Naive thymus-derived CD4-positive, alpha-beta T cell (primary cell): ENCODE measurements at places on chromosomes 1 and 21. TPM values are rescaled to one million over a fixed set of nuclear protein-coding genes. Genes with fewer than 3 reads are reported as not detected.

HAO2 gene
- total RNA-seq, result not detected

TMEM269 gene
- 0.32 TPM for total RNA-seq

LIN28A gene
- not detected for total RNA-seq

LCE3A gene
- not detected for total RNA-seq

CLCA4 gene
- not detected for total RNA-seq

C8B gene
- not detected for total RNA-seq

EVA1C gene
- 16.3 TPM for total RNA-seq

TEX38 gene
- not detected for total RNA-seq

LAMTOR5 gene
- 69.4 TPM for total RNA-seq

NBPF6 gene
- 0.27 and 0.46 TPM in 2 replicates for total RNA-seq

MIA3 gene
- total RNA-seq, result 112 TPM

OLIG2 gene
- not detected for total RNA-seq

CDK18 gene
- total RNA-seq, result 3.0 TPM

VASH2 gene
- total RNA-seq, result not detected

BRINP3 gene
- total RNA-seq, result not detected

YBEY gene
- 8.8 TPM for total RNA-seq

PTPN7 gene
- 97.0 TPM for total RNA-seq

GJA5 gene
- not detected for total RNA-seq

C1orf210 gene
- not detected for total RNA-seq

PCBP3 gene
- total RNA-seq, result 5.2 TPM

TMEM81 gene
- 8.9 TPM for total RNA-seq

TGFB2 gene
- total RNA-seq, result not detected

OR2M3 gene
- total RNA-seq, result not detected

VHLL gene
- 0.46 TPM in 1 of 2 replicates, not detected in the other for total RNA-seq

LRRC52 gene
- not detected for total RNA-seq

ZBTB8A gene
- total RNA-seq, result 0.07 and 0.10 TPM in 2 replicates

OR2T6 gene
- not detected in 2 replicates for total RNA-seq

USP1 gene
- 64.0 and 65.7 TPM in 2 replicates for total RNA-seq

FCRL5 gene
- total RNA-seq, result not detected in 2 replicates

S100A6 gene
- total RNA-seq, result 201 TPM

SUSD4 gene
- 5.4 TPM for total RNA-seq

TSEN15 gene
- 35.0 TPM for total RNA-seq

MXRA8 gene
- 0.39 and 0.59 TPM in 2 replicates for total RNA-seq

FCGR3A gene
- 15.8 TPM for total RNA-seq

KCNJ6 gene
- not detected for total RNA-seq
